ENCODE measurements at places on chromosomes 16 and 17.

DNA sequence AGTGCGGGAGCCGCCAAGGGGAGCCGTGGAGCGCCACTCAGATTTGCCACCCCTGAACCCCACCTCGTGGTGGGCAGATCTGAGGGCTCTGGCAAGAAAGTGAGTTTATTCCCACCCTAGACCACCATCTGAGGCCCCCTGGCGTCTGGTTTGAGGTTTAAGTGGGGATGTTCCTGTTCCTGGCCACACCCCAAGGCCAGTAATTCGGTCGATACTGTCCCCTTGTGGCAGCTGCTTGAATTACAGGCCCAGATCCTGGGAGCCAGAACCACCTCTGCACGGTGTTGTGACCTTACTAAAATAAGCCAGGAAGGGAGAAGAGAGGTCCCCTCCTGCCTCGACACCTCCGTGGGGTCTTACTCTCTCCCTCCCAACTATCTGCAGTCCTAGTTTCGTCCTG is 3.3 kb upstream of the LAT start:
- no peak for DNase-seq

- DNase-seq: peak; percentile 50
These were observed 756 bp downstream of the TAX1BP3 start for GRCh38 chr17:3667366-3668278.

GRCh38 chr16:31063843-31064611 is 10.0 kb downstream of the ZNF668 start:
- DNase-seq: no peak

DNA sequence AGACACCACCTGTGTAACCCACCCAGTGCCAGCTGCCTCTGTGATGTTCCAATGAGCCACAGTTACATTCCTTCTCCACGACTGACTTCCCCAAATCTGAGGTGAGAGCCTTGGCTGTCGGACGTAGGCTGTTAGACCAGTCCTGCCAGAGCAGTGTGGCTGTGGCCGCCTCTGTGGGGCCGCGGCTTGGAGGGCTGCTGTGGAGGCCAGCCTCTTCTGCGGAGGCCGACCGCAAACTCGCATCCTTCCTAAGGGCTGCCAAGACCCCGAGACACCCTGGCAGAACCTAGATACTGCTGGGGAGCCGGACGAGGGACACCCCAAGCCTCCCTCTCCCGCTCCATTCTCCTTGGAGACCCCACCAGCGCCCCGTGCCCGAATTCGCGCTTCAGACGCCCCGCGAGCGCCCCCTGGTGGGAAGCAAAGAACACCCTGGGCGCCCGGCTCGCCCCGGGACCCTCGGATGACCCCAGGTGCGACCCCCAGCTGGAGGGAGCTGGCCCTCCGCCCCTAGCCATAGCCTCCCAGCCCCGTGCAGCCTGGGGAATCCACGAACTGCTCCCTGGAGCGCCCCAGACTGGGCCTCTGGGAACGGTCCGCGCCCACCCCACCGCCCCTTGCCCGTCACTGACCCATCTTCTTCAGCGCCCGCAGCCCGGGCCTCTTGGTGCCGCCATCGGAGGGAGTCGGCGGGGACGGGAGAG is 547 bp downstream of the PLCD3 start:
- DNase-seq: no peak

DNA sequence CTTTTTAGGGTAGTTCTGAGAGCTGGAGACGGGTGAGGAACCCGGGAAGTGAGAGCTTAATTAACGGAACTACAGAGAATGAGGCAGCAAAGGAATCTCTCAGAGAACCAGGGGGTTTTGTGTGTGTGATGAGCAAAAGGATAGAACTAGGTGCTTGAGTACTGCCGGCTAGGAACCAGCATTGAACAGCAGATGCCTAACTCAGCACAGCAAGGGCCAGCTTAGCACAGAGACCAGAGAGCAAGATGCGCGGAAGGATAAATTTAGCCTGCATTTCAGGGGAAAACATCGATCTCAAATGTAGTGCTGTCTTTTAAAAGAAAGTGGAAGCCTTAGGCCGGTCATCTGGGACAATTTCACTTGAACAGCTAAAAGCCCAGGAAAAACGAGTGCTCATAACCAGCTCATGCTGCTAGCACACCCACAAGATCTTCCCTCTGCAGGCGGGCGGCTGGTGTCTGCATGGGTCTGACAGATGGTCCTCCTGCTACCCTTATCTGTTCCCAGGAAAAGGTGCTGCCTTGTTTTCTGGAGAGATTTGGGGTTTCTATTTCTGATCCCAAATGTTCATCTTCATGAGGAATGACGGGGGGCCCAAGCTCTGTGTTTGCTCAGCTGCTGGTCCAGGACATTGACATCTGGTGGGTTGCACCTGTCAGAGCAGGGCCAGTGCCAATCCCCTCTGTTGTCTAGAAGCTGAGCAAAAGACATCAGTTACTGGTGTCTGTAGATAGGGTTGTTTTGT is 103.9 kb downstream of the SOCS1 start:
- no peak for DNase-seq

DNA sequence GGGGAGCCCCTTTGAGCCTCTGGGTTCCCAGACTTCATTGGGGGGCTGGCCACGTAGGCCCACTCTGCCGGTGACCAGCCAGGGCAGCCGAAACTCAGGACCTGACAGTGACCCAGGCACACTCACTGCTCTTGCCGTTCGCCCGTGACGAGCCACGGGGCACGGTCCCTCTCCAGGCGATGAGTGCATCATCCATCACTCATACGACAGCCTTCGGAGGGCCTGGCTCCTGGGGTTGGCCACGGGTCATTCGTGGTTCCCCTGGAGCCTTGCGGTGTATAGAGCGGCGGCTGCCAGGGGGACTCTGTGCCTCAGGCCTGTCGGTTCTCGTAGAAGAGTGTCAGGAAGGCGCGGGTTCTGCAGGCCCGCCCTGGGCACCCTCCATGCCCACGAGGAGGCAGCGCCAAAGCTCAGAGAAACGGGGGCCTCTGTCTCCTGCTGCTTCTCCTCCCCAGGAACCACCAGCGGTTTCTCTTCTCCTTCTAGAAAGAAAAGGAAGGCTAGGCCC is 11.2 kb upstream of the NUDT16L1 start:
- DNase-seq: no peak

DNA sequence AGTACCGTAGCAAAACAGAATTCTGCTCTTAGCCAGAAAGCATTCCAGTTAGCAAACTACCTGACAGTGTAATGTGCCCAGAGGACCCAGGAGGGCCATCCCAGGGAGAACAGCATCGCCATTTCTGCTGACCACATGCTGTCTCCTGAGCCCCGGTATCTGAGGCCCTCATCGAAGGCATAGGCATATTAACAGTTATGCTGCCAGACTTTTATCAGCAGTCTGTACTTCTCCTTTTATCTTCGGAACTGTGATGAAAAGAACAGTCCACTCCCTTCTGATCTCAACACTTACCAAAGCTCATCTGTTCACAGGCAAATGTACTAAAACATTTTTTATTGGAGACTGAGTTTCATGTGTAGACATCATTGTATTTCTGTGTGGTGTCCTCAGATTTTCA is 236.4 kb downstream of the PRKCA start:
- no peak for DNase-seq

DNA sequence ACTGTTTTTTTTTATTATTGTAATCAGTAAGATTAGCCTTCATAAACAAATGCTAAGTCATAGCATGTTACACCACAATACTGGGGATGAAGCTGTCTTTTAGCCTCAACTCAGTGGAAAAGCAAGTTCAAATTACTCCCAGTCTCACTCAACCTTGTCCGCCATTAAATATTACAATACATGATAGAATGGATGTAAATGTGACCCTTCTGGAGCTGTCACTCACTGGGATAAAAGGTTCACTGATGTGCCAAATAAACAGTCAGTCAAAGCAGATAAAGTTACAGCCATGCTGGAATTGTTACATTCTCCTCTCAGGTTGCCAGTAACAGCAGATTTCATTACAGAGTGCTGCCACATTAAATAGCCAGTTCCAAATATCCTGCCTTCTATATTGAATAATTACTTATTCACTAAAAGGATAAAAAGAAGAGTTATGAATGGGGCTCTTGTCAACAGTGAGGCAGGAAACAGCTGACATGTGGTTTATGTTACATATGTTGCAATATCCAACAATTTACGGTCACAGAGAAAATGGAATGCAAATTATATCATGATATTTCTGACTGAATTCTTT is 53.4 kb downstream of the BRIP1 start:
- no peak for DNase-seq

- no peak for DNase-seq
These were observed 14.1 kb upstream of the TNS4 start for GRCh38 chr17:40515491-40516041.

- DNase-seq: no peak
These were observed 3.6 kb downstream of the GRIN2C start for GRCh38 chr17:74856112-74856511.

GRCh38 chr17:76240461-76241203 is at the start of gene RNF157:
TSS of gene RNF157 (minus strand) at chr17:76240493. CDS start at chr17:76240240, 253 bp downstream.
- DNase-seq: no peak
